Stimulated activated CD4-positive, alpha-beta T cell treated with anti-CD3 and anti-CD28 coated beads, Interleukin-2, amount 100 ng/mL, for 48 hours (primary cell): ENCODE measurements at places on chromosomes 2 and 18.

DNA sequence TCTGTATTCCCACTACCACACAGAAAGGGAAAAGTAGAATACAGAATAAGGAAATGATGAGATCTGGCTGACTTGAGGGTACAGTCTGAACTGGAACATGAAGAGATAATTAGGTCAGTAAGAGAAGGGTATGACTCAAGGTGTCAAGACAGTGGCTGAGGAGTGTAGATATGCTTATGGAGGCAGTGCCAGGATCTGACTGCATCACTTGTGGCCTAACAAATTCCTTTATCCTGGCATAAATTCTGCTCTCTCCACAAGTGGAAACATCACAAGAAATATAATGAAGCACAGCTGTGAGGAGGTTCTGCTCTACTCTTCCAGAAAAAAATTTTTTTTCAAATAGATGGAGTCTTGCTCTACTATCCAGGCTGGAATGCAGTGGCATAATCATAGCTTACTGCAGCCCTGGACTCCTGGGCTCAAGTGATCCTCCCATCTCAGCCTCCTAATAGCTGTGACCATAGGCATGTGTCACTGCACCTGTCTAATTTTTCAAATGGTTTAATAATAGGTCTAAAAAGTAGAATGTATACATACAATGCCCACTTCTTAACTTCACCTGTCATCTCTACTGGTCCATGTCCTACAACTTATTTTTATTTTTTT is 85.3 kb downstream of the C2orf74 start:
- DNase-seq = no peak

DNA sequence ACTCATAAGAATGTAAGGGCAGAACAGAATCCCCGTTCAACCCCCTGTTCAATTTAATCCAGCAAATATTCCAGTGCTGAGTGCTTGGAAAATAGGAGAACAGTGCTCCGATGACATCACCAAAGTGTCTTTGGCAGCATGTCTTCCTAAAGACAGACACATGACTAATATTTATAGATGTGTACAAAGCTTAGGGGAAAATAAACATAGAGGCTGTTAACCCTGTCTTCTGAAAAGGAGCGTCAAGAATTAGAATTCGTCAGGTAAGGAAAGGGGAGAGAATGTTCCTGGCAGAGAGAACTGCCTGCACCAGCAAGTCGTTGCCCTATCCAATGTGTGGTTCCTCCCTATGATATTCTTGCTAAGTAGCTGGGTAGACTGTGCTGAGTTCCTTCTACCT is 72.7 kb downstream of the PLB1 start:
- DNase-seq = no peak

- no peak for DNase-seq
These were observed 68.2 kb downstream of the HS1BP3 start for GRCh38 chr2:20582600-20583221.

GRCh38 chr18:44584900-44585299 is 95.8 kb upstream of the SETBP1 start:
- no peak for DNase-seq
